Colonic mucosa (tissue), 4 donors: ENCODE measurements at places on chromosomes 4 and X. TPM values are rescaled to one million over a fixed set of nuclear protein-coding genes. Genes with fewer than 3 reads are reported as not detected.
A peak's percentile ranks its signal among the peaks of the same experiment; 100 is the strongest.

- no peaks in the 10 kb centered on the region for H3K36me3 ChIP-seq
- H3K27ac ChIP-seq, result no peak overlapping the region
- no peaks in the 10 kb centered on the region for H3K4me1 ChIP-seq
- no peak overlapping the region for H3K4me3 ChIP-seq
- peaks cover 3% of the 10 kb centered on the region for H3K27me3 ChIP-seq
These were observed 33.1 kb downstream of the EDNRA start for GRCh38 chr4:147513952-147514351.

The MAGEB1 gene
- not detected for total RNA-seq

The PLAC1 gene
- total RNA-seq, result not detected

DNA sequence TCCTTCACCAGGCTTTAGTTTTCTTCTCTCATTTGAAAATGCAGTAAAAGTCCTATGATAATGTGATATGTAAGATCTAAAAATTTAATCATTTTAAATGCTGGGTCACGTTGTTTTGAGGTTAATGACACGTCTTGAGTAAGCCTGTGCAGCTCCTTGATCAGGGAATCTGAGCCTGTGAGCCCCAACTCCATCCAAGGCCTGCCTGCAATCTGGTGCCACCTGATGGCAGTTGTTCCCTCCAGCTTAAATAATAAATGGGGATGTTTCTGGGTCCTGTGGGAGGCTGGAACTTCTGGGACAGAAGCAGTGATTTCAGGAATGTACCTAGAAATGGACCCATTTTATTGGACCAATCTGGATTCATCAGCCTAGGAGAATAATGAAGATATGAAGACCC is 455.4 kb upstream of the ADGRL3 start:
- no peaks in the 10 kb centered on the region for H3K36me3 ChIP-seq
- no peak overlapping the region for H3K4me3 ChIP-seq
- DNase-seq, result no peak
- no peaks in the 10 kb centered on the region for H3K27me3 ChIP-seq
- no peak overlapping the region for H3K27ac ChIP-seq

The DNAAF6 gene
- total RNA-seq, result not detected

DNA sequence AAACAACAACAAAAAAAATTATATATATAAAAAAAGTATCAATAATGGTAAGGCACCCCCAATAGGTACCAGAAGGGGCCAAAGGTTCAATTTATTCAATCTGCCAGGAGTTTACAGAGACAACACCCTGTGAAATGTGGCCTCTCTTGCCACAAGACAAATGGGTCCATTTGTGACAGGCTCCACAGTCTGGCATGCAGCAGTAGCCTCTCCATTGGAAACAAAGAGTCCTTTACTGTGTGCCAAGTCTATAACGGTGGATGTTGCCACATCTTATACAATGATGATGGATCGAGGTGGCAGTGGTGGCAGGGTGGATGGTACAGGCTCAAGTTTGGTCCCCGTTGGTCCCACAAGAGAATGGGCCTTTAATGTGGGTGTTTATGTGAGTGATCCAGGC is 70.1 kb upstream of the SH3RF1 start:
- no peaks in the 10 kb centered on the region for H3K4me1 ChIP-seq
- no peaks in the 10 kb centered on the region for H3K36me3 ChIP-seq
- H3K27me3 ChIP-seq, result no peaks in the 10 kb centered on the region

The VAMP7 gene
- total RNA-seq, result 34.0 TPM

DNA sequence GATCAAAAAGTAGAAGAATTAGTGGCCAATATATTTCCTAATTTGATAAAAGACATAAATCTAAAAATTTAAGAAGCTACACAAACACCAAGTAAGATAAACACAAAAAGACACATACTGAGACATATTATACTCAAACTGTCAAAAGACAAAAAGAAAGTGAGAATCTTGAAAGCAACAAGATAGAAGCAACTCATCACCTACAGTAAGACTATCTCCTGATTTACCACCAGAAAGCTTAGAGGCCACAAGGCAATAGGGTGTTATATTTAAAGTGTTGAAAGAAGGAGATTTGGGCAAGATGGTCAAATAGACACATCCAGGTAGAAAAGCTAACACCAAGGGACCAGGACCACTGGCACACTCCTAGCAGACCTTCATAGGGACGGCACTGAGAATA is 79.4 kb downstream of the ITM2A start:
- H3K4me3 ChIP-seq, result no peak overlapping the region
- no peak overlapping the region for H3K27ac ChIP-seq
- H3K27me3 ChIP-seq, result no peaks in the 10 kb centered on the region

DNA sequence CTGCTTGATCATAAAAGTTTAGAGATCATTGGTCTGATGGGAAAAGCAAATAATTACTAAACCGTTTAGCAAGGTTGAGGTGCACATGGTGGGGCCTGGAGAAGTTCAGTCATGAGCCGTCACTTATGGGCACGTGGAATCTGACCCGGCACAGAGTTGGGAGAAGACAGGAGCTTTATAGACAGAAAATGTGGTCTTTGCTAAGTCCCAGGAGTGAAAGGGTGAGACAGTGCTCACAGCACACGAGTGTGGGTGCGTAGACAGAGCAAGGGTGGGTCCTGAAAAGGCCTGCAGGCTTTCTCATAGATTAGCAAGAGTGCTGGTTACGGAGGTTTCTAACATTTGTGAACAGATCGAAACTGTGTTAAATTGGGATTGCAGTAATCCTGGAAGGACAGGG is 43.8 kb downstream of the HTT start:
- no peak overlapping the region for H3K4me3 ChIP-seq
- no peak overlapping the region for H3K27ac ChIP-seq

The CTSO gene
- 3.3 TPM for total RNA-seq

GRCh38 chr4:129788486-129788885 is 692.5 kb downstream of the C4orf33 start:
- H3K36me3 ChIP-seq, result no peaks in the 10 kb centered on the region
- no peak for DNase-seq
- H3K27me3 ChIP-seq, result no peaks in the 10 kb centered on the region

GRCh38 chrX:120310861-120311726 is at the start of gene TMEM255A:
TSS of gene TMEM255A (minus strand) at chrX:120311461. CDS start at chrX:120311309, 152 bp downstream.
- peaks cover 26% of the 10 kb centered on the region for H3K27me3 ChIP-seq
- no peak for DNase-seq
- peak within 1 kb of the TSS; percentile 14 for H3K4me3 ChIP-seq
- no peaks in the 10 kb centered on the region for H3K36me3 ChIP-seq
- no peak within 1 kb of the TSS for H3K27ac ChIP-seq
- no peaks in the 10 kb centered on the region for H3K4me1 ChIP-seq

DNA sequence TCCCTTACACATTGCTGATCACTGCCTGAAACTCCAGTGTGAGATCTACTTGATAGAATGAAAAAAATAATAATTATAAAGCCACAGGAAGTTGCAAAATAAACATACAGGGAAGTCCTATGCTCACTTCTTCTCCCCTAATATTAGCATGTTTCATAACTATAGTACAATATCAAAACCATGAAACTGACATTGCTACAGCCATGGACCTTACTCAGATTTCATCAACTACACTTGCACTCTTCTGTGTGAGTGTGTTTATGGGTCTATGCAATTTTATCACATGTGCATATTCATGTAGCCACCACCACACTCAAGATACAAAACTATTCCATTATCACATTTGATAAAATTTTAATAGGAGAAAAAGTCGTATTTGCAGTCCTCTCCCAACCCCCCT is 57.3 kb downstream of the SPINK2 start:
- no peaks in the 10 kb centered on the region for H3K27me3 ChIP-seq
- no peaks in the 10 kb centered on the region for H3K36me3 ChIP-seq
- H3K4me3 ChIP-seq, result no peak overlapping the region
- no peak for DNase-seq
- H3K4me1 ChIP-seq, result peaks cover 4% of the 10 kb centered on the region

DNA sequence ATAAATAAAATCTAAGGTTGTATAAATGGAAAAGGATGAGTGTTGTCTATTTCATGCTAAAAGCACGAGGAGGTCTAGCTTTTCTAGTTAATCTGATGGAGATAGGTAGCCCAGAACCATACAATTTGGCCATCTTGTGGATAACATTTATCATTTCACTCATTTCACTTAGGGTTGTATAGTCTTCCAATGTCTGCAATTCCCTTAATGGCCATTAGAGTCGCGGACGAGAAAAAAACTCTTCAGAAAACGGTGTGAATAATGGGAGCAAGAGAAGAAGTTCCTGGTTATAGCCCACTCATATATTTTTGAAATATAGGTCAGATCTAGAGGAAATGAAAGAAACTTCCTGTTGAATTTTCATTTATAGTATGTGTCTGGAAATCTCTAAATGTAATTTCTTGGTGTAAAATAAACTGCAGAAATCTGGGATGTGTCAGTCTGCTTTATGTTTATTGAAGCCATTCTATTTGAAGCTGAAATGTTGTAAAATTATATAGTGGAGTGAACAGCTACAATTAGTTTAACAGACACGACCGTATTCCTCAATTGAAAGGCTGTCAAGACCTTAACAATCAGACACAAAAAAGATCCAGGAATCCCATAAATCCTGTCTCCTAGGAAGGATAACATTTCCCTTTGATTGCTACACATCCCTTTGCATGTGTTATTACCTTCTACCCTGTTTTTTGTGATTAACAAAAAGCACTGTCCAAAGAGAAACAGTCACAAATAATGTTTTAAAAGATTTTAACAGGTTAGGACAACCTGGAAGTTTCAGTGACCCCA is 47.7 kb upstream of the MGST2 start:
- no peak for DNase-seq
- H3K4me1 ChIP-seq, result no peaks in the 10 kb centered on the region
- no peaks in the 10 kb centered on the region for H3K36me3 ChIP-seq
- H3K4me3 ChIP-seq, result no peak overlapping the region
- no peak overlapping the region for H3K27ac ChIP-seq
